ENCODE measurements at places on chromosomes 7 and 10.

DNA sequence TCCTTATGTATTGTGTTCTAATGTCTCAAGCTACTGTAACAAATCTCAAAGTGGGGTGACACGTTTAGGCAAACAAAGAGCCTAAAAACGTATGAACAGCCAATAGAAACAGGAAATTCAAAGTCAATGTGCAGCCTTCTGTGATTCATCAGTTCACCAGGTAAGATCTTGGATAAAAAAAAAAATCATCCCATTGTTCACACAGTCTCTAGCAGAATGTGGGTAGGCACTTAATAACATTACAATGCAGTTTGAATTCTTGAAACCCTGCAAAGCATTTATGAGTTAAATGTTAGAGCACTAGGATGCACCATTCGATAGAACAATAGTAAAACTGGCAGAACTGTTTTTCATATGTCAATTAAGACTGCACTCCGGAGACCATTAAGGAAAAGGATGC, 88.2 kb upstream of the HDAC9 start:
- DNase-seq, result no peak

- DNase-seq, result no peak
These were observed 121.3 kb upstream of the WIPF3 start for GRCh38 chr7:29684787-29685650.

DNA sequence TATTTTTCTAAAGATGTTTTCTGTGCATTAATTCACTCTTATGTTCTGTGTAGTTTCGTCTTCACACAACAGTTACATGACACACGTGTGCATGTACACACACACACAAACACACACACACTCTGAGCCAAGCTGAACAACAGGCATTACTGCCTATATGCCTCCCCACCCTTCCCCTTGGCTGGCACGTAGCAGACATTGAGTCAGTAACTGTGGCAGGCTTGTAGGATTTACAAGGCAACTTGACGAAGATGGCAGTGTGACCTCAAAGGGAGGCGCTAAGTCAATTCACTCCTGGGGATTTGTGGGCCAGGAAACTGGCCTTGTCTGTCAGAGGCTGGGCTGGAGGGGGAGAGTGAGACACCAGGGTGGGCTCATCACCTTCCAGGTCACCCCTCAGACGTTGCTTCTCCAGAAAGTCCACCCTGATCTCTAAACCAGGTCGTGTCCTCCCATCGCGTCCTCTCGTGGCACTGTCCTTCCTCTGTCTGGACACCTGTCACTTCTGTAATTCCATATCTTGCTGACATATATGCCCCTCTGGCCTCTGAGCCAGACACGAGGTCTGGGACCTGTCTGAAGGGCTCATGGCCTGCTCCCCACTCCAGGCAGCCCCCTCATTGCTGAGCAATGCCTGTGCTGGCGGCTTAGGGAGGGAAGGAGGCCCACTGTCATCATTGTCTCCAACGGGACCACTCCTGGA, 41.1 kb upstream of the INPP5A start:
- DNase-seq, result no peak

DNA sequence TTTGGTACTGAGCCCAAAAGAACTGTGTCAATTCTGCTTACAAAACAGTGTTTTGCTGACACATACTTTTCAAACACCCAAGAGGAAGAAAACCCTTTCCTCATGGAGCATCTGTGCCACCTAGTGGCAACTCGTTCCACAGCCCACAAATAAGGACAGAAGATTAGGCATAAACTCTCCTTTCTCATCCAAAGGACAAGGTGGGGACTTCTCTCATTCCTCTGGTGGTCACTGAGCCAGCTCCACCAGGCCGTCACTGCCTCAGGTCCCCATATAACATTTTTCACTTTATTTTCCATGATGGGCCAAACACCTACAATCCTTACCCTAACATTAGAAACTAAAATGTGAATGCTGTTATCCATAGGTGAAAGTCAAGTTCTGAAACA, 76.9 kb downstream of the RNF216 start:
- DNase-seq, result no peak

- no peak for DNase-seq
These were observed 52.2 kb downstream of the PWWP2B start for GRCh38 chr10:132449051-132449810.

- DNase-seq, result no peak
These were observed 10.0 kb upstream of the PCGF5 start for GRCh38 chr10:91210435-91210834.

DNA sequence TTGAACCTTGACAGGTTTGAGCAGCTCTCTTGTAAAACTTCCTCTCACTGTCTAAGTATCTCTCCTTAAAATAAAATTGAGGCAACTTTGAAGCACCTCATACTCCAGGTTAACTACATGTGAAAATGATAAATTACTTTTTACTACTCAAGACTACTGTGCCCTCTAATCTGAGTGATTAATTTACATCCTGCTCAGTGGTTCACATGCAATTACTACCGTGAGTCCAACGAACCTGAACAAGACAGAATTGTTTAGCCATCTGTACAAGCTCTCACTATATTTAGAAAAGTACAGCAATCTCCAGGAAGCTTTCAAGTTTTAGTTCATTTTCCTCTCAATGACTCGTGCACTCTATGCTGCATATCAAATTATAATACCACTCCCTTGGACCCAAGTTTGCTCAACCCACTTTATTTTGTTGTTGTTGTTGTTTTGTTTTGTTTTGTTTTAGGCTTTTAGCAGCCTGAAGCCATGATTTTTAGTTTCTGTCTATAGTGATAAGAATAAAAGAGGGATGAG, 21.2 kb downstream of the PDE1C start:
- no peak for DNase-seq

- no peak for DNase-seq
These were observed 210.8 kb downstream of the ADAM12 start for GRCh38 chr10:126177417-126178030.

DNA sequence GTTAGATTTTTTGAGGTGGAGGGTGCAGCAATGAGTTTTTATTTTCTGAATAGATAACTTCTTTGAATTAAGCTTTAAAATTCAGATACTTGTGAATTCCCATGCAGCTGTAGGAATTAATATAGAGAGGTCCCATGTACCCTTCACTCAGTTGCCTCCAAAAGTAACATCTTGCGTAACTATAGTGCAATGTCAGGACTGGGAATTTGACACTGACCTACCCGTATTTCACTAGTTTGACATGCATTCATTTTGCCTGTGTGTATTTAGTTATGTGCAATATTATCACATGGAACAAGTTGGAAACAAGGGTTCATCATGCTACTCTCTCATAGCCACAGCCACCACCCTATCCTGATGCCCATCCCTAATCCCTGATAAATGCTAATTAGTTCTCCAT, 147.1 kb upstream of the IGFBP3 start:
- DNase-seq, result no peak

- no peak for DNase-seq
These were observed 231.6 kb upstream of the FOXK1 start for GRCh38 chr7:4450483-4450882.

- DNase-seq, result no peak
These were observed 184.7 kb downstream of the MAGI2 start for GRCh38 chr7:79268730-79269129.

DNA sequence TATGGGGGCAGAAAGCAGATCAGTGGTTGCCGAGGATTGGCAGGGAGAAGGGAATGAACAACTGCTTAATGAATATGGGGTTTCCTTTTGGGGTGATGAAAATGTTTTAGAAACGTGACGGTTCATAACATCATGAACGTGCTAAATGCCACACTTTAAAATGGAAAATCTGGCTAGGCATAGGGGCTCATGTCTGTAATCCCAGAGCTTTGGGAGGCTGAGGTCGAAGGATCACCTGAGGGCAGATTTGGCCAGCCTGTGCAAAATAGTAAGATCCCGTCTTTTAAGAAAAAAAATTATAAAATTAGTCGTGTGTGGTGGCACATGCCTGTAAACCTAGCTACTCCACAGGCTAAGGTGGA, 3.1 kb downstream of the FAM3C start:
- DNase-seq, result no peak

DNA sequence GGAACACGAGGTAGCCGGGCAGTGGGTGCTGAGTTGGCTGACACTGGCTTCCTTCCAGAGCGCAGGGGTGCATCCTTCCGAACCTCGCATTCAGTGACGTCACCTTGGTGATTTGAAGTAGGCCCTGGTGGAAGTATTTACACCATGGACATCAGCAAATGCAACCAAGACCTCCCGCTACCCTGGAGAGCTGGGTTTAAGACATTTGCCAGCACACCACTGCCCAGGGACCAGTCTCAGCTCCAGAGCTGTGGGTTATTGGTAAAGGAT, 106.4 kb upstream of the GPR26 start:
- DNase-seq, result no peak

DNA sequence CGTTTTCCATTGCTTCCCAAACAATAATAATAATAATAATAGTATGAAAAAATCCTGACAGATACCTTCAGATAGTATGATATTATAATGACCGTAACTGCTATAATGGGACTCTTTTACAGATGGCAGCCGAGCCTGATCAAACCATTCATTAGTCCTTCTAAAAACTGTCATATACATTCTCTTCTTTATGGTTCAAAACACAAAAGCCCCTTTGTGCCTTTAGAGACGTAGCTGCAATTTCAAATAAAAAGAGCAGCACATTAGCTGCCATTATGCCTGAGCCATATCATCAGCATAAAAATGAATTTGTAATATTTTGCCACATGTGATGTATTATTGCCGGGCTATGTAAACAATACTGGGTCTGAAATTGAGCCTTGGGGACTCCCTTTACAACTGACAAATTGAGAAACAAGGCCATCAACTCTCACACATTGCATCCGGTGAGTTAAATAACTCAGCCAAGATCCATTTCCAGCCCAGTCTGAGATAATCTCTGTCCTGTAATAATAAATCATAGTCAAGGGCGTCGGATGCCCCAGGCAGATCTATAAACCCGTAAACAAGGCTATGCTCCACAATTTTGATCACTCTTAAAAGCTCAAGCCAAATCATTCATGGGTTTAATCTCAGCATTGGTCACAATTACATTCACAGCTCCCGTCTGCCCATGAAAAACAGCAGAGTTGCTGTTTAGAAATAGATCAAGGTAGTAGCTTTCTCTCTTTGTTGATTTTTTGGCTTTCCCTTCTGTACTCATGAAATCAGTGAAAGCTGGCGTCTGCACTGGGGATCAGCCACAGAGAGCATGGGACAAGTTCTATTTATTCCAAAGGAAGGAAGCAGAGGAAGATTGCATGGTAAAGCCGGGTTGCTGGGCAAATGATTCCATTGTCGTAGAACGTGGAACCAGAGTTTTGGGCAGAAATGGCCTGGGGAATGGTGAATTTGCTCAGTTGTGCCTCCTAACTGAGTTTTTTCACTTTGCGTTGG, 150.1 kb upstream of the BMPER start:
- DNase-seq, result no peak

DNA sequence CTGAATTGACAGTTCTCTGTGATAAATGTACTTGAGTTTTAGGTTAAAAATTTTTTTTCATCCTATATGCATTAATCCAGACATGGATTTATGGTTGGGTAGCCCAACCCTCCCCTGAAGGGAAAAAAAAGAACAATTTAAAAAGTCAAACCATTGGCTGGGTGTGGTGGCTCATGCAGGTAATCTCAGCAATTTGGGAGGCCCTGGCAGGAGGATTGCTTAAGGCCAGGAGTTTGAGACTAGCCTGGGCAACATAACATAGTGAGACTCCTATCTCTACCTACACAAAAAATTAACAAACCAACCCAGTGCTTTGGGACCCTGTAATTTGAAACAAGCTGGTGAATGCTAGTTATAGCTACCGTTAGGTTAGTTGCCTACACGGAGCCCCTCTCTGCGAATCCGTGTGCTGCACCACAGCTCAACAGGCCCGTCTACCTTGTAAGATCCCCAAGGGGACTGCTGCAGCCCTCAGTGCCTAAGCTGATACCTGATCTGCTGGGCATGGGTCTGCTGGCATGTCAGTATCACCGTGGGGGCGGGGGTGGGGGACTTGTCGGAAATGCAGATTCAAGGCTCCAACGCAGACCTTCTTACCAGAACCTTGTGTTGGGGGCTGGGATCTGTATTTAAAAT, 32.8 kb downstream of the TSPAN14 start:
- no peak for DNase-seq

- DNase-seq, result no peak
These were observed 97.7 kb downstream of the SH3PXD2A start for GRCh38 chr10:103757531-103758293.

DNA sequence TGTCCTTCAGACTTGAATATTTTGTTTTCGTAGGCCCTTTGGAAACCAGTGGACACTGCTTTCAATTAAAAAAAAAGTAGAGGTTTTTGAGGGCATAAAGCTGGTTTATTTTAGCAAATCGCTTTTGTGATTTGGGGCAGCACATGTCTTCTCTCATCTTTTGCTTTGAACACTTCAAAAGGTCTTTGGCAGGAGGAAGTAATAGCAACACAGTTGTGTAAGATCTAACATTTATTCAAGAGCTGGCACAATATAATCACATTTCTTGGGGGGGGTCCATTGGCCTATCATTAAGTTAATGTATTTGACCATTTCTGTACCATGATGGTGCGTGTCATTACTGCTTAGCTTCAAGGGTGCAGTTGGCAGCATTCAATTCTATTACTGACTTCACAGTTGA, 42.4 kb downstream of the DYNC1I1 start:
- no peak for DNase-seq

- DNase-seq, result no peak
These were observed 13.4 kb downstream of the SLC29A4 start for GRCh38 chr7:5296015-5296610.

- no peak for DNase-seq
These were observed 99.6 kb downstream of the SVIL start for GRCh38 chr10:29535012-29535777.

- no peak for DNase-seq
These were observed 152.4 kb downstream of the KIF20B start for GRCh38 chr10:89853781-89854191.

GRCh38 chr10:13959443-13960359, 371.0 kb downstream of the FRMD4A start:
- no peak for DNase-seq

DNA sequence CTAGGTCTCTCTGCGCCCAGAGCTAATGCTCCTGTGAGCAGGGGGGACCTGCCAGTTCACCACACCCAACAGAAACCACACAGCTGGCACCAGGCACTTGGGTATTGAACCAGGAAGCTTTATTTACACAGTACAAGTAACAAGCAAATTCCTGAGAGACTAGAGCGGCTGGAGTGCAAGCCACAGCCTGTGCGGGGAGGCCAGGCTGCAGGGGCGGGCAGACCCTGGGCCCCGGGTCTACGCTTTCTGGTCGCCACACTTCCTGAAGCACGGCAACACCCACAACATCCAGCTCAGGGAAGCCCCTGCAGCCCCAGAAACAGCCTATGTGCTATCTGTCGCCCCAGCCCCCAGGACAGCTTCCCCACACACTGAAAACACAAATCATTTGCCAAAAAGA, 125.0 kb downstream of the FAM53B start:
- no peak for DNase-seq
